Dermis microvascular lymphatic vessel endothelial cell (primary cell): ENCODE measurements at places on chromosomes 6 and 20. TPM values are rescaled to one million over a fixed set of nuclear protein-coding genes. Genes with fewer than 3 reads are reported as not detected.

Gene SLC22A23
- total RNA-seq, result 29.4 and 52.6 TPM in 2 replicates

Gene DEFB132
- not detected in 2 replicates for total RNA-seq

Gene LAMP5
- 1.0 and 1.9 TPM in 2 replicates for total RNA-seq

Gene CGA
- total RNA-seq, result not detected in 2 replicates

Gene ARMC12
- total RNA-seq, result 0.25 and 0.39 TPM in 2 replicates

Gene DNMT3B
- 1.4 and 1.9 TPM in 2 replicates for total RNA-seq

DNA sequence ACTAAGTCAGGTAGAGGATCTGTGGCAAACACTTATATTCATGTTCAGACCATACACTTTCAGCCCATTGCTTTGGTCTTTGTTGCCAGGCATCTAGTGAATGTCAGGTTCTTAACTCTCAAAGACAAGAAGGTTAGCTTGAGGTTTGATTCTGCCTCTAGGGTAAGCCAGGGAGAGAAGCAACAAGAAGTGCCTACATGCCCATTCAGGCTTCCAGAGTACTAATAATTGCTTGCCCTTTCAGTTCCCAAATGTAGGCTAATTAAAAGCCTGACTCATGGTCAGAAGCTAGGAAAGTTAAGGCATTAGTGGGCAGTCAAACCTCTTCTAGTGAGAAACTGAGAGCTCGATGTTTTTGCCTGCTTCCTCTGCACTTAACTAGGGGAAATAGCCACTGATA lies 492.4 kb downstream of the PKHD1 start:
- no peak for DNase-seq

- DNase-seq, result no peak
Measured at GRCh38 chr20:15240801-15241200, 903.4 kb upstream of the FLRT3 start.

- no peak for DNase-seq
Measured at GRCh38 chr20:41111578-41111951, 25.8 kb upstream of the PLCG1 start.

- DNase-seq, result peak; percentile 6
Measured at GRCh38 chr20:61951695-61952533, 113.8 kb downstream of the TAF4 start.

GRCh38 chr6:170269846-170270541 lies 20.9 kb downstream of the DLL1 start:
- DNase-seq, result no peak

DNA sequence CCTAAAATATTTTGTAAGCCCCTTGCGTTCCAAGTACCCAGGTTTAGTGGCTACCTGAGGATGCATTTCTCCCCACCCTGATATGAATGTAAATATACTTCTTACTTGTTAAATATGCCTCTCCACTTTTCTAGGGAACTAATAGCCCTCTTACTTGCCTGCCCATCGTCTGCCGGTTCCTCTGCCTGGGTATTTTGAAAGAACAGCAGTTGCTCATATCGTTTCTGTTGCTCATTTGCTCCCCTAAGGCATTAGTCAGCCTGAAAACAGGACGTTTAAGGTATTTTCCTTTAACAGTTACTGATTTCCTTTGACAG lies 141.3 kb upstream of the CARMIL1 start:
- DNase-seq, result no peak

GRCh38 chr6:11404838-11405237 lies 132.7 kb upstream of the TMEM170B start:
- DNase-seq, result no peak

DNA sequence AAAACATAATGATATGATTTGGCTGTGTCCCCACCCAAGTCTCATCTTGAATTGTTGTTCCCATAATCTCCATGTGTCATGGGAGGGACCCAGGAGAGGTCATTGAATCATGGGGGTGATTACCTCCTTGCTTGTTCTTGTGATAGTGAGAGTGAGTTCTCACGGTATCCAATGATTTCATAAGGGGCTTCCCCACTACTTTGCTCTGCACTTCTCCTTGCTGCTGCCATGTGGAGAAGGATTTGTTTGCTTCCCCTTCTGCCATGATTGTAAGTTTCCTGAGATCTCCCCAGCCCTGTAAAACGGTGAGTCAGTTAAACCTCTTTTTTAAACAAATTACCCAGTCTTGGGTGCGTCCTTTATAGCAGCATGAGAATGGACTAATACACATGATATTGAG lies 156.8 kb upstream of the PLCB4 start:
- no peak for DNase-seq

DNA sequence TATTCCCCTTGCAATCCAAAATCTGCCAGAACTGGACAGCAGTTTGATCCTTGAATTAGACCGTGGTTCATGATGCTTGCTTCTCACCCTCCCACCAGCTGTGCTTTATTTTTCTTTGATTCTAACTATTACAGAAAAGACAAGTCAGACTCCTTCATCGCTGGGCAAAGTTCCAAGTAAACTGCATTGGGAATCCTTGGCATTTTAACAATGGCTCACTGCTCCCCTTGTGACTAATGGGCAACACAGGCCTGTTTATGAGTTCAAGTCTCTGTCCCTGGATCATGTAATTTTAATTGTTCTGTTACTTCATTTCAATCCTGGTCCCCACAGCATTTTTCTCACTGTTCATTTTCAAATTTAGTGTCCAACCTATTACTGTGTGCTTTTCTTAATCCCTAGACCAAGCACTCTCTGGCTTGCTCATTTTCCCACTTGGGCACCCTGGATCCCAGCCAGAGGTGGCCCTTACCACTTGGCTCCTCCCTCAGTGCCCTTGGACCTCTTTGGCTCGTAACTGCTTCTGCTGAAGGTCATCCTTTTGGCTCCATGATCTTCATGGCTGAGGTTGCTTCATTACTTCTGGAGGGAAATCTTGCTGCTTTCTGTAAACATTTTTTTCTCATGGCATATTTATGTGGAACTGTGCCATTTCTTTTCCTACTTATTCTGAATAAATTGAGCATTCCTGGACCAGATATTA lies 32.8 kb downstream of the PSMB9 start:
- no peak for DNase-seq

DNA sequence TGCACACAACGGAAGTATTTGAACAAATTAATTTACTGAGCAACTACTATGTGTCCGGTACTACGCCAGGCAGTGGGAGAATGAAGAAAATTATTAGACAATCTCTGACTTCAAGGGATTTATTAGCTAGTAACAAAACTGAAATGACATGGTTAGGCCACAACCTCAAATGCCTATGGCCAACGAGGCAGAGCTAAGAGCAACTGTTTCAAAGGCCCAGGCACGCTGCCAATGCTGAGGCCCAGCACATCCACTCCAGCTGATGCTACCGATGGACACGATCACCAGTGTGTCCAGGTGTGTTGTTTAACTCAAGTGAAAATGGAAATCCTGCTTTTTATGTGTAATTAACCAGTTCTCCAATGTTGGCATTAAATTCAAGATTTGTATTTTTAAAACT lies 420.9 kb downstream of the PRKN start:
- DNase-seq, result no peak

DNA sequence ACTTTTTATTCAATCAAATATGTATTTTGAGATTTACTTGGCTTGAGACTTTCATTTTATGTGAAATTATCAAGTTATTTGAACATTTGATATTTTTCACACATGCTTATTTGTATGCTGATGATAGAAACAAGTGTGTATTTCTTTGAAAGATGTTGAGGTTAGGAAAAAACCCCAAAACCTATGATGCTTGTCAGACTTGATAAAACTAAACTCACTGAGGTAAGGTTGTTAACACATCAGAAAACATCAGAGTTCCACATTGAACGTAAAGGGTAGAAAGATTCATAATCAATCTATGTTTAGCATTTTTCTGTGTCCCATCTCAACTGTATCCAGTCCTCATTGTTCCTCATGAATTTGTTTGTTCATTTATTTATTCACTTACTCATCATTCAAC lies 12.2 kb downstream of the SF3B5 start:
- DNase-seq, result no peak

- DNase-seq, result peak; percentile 67
Measured at GRCh38 chr6:99746261-99746895, 139.7 kb downstream of the PRDM13 start.
